ENCODE measurements at places on chromosomes 6 and 20.

GRCh38 chr6:44110005-44110676, 17.1 kb downstream of the MRPL14 start:
- no peak for ATAC-seq

DNA sequence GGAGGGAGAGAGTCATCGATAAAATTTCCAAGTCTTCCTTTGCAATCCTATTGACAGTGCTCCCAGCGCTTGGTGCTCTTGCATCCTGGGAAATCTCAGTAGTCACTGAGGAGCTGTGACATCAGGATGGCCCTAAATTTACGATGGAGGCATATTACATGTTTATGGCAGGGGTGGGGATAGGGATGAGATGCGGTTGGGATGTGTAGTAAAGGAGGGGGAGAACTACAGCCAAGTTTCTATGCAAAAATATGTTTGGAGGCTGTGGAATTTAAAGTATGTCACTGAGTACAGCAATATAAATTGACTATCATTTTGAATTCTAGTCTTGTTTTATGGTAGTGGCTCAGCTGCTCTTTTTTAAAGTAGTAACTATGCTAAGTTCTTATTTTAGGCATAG, 544.9 kb downstream of the PKHD1 start:
- ATAC-seq = no peak

GRCh38 chr6:46917002-46917545, 4.7 kb downstream of the ADGRF5 start:
- ATAC-seq = no peak

DNA sequence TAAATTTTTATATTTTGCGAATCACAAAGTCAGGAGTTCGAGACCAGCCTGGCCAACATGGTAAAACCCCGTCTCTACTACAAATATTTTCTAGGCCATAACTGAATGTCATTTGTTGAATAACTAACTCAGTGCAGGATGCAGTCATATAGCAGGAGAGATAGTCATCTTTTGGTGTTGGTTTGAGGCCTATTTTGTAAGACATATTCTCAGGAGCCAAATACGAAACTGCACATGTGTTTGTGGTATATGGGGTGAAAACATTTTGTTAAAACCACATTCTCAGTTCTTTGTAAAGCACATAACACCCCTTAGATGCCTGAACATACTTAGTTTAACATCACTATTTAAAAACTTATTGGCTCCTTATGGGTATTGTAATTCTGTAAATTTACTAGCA, 4.7 kb upstream of the ENPP5 start:
- peak; percentile 32 for ATAC-seq

- ATAC-seq = no peak
These were observed 317.6 kb downstream of the PRKN start for GRCh38 chr6:162409741-162410691.

DNA sequence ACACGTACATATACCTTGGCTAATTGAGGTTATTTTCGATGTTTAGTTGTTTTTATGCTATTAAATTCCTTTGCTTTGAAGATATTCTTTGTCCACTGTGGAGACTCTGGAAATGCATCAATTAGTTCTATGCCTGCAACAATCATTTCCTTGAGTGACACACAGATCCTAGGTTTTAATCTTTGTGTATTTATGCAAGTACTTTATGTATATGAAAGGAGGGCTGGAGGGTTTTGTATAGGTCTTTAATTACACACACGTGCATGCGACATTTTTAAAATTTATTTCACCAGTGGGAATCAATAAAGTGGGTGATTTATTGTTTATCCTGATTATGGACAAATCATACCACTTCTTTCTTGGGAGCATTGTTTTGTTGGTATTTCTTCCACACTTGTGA, 57.3 kb downstream of the ZFAND3 start:
- ATAC-seq = no peak

DNA sequence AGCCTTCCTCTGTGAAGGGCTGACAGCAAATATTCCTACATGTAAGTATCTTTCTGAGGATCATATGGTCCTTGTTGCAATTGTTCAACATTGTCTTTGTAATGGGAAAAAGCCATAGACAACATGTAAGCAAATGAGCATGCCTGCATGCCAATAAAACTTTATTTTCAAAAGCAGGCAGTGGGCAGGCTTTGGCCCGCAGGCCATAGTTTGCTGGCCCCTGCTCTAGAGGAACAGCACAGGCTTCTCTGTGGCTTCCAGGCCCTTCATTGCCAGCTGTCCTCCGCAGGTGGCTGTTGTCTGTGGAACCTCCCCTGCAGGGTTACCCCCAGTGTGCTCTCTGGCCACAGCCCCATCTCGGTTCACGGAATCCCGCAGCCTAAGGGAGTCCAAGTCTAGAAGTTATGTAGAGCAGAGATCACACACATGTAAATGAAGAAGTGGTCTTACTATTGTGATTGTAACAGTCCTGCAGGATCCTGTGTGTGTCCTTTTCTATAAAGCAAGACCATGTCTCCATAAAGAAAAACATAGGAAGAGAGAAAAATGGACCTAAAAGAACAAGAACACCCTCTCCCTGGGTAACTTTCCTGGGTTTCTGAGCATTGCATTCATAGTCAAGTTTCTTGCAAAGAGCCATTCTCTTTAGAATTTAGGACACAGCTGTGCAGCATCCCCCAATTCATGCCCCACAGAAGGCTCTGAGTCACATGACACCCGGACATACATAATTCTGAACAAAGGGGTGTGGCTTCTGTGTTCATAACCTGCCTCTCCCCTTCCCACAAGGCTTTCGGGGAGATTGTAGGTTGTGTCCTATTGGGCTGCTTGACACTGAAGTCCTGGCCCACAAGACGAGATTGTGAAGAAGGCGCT, 10.0 kb downstream of the UNC93A start:
- ATAC-seq = no peak

- no peak for ATAC-seq
These were observed 37.4 kb upstream of the KCNG1 start for GRCh38 chr20:51060301-51060700.

GRCh38 chr20:52913650-52914387, 58.3 kb upstream of the TSHZ2 start:
- ATAC-seq = no peak

GRCh38 chr6:90494067-90494780, 92.6 kb downstream of the MAP3K7 start:
- no peak for ATAC-seq

DNA sequence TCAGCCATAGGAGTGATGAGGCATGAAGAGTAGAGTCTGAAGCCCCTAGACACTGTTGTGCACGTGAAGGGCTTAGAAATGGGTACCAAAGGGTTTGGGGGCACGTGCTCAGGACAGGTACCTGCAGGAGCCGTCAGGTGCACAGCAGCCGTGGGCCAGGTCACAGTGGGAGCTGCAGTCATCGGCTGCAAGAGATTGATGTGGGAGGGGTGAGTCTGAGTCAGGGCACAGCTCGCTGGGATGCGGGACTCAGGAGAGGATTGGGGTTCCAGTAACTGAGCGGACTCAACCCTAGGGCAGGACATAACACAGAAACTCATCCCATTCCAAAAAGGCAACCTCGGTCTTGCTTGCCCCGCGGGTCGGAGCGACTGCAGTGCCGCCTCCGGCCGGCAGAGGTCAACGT, 1.1 kb downstream of the DLK2 start:
- ATAC-seq = peak; percentile 21

- ATAC-seq = no peak
These were observed 20.3 kb downstream of the HLA-F start for GRCh38 chr6:29743568-29743967.

DNA sequence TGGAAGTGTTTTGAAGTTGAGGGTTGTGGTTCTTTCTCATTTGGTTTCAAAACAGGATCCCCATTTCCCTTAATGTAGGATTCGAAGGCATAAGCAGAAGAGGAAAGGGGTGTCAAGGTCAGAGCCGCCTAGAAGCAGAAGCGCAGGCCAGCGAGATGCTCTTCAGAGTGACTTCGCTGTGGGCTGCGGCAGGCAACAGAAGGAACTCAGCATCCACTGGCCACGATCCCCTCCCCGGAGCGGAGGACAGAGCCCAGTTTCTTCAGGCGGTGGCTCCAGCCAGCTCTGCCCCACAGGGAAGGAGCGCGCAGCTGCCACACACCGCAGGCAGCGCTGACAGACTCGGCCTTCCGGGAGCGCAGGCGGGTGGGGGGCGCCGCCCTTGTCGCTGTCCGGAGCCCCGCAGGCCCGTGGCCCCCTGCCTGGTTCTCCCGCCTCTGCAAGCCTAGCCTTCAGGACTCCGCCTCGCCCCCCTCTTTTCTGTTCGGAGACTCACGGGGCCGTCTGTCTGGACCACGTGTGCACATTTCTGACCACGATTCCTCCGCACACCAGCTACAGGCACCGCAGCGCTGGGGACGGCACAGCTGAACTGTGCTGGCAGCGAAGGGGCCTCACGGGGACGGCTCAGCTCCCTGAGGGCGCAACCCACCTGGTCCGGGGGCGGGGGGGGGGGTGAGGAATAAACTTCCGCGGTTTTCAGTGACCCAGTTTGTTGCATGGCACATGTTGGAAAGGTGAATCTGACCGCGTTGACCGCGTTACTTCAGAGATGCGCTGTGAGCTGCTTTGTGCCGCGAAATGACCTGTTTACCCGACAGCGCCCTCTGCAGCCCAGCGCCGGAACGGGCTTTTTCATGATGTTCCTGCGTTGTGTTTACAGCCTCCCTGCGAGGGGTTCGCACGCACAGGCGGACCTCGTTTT, 26.1 kb downstream of the TTLL2 start:
- ATAC-seq = peak; percentile 84

- peak; percentile 73 for ATAC-seq
These were observed 744 bp downstream of the RAB23 start for GRCh38 chr6:57221191-57221935.

DNA sequence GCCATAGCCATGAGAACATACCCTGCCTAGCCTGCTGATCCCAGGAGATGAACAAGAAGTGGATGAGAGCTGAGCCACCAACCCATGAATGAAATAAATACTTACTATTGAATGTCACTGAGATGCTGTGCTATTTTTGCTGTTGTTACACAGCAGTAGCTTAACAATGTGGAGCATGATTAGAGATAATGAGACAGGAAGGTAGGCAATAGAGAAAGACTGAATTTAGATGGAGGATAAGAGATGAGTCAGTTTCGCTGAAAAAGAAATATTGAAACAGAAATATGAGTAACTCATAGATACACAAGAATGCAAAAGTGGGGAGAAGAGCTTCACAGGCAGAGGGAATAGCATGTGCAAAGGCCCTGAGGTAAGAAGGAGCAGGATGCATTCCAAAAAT, 94.9 kb upstream of the TOP1 start:
- ATAC-seq = no peak

- ATAC-seq = no peak
These were observed 6.3 kb downstream of the MAPK14 start for GRCh38 chr6:36033935-36034334.

- no peak for ATAC-seq
These were observed 94.1 kb downstream of the PRDM1 start for GRCh38 chr6:106180208-106180607.

DNA sequence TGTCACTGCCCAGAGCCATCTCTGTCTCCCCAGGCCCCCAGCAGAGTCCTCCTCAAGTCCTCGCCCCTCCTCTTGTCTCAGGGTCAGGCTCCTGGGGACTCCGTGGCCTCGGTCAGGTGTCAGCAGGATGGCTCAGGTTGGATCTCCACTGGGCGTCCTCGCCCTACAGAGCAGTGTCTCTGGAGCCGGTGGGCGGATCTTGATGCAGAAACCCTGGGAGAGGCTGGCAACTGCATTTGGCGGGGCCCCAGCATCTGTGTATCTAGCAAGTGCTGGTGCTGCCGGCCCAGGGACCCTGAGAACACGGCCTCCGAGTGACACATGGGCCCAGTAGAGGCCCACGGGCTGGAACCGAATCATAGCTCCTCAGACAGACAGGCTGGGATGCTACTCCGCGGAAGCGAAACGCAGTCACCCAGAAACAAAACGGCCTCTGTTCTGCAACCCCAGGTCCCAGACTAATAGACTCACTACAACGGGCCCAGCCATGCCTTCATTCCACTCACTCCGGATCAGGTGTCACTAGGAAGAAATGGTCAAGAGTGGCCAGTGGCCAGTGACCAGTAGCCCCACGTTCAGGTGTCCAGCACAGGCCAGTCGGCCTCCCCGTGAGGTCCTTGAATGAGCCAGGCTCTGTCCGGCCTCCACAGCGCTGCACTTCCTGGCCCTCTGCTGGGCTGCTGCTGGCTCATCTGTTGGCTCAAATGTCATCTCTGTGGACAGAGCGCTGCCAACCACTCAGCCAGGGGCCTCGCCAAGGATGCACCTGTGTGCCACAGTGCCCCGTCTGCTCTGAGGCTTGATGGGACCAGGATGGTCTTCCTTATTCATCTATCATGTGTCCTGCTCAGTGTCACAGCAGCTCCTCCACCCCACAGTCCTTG, 12.6 kb upstream of the FRMD1 start:
- no peak for ATAC-seq

DNA sequence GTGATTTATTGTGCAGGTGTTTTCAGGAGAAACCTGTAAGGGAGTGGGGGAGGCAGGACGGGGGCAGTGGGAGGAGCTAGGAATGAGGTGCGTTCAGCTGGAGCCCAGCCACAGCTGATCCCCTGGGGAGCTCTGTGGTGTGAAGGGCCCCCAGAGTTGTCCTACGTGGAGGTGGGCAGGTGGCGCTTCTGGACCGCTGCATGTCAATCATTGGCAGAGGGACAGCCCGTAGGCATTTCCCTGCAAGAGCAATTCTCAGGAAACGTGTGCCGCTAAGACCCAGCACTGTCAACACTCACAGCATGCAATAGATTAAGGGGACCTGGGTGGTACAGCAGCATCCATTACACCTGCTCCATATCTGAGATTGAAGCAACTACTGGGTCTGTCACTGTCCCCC, 88.0 kb downstream of the PRND start:
- peak; percentile 2 for ATAC-seq

GRCh38 chr6:23055523-23055922, 486.2 kb downstream of the HDGFL1 start:
- ATAC-seq = no peak

GRCh38 chr20:24389686-24390085, 79.7 kb upstream of the SYNDIG1 start:
- peak; percentile 55 for ATAC-seq

DNA sequence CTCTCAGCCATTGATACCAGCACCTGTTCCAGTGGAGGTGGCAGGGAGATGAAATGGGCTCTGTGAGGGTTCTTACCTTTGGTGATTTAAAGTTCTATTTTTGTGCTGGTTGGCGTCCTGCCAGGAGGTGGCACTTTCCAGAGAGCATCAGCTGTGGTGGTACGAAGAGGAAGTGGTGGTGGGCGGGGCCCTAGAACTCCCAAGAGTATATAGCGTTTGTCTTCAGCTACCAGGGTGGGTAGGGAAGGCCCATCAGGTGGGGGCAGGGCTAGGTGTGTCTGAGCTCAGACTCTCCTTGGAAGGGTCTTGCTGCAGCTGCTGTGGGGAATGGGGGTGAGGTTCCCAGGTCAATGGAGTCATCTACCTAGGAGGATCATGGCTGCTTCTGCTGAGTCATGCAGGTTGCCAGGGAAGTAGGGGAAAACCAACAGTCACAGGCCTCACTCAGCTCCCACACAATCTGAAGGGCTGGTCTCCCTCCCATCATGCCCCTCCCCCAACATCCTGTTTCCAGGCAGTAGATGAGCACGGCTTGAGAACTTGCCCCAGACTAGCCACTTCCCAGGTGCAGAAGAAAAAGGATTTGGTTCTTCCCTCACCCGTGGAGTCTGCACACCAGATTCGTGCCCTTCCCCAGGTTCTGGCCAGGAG, 46.6 kb downstream of the MOXD1 start:
- peak; percentile 93 for ATAC-seq

- peak; percentile 49 for ATAC-seq
These were observed 198.9 kb downstream of the SYNDIG1 start for GRCh38 chr20:24668384-24668702.

All from stimulated activated memory B cell treated with anti-CD40 and anti-IgM and Interleukin-4, amounts not matched to agents 10 μg/mL and 1 μg/mL and 100 μg/mL, for 72 hours (primary cell).